Midbrain (tissue), 1 donor: ENCODE measurements at places on chromosomes 1 and 21.

- no peak for DNase-seq
Measured at GRCh38 chr21:30211071-30211470, 4.8 kb downstream of the CLDN8 start.

DNA sequence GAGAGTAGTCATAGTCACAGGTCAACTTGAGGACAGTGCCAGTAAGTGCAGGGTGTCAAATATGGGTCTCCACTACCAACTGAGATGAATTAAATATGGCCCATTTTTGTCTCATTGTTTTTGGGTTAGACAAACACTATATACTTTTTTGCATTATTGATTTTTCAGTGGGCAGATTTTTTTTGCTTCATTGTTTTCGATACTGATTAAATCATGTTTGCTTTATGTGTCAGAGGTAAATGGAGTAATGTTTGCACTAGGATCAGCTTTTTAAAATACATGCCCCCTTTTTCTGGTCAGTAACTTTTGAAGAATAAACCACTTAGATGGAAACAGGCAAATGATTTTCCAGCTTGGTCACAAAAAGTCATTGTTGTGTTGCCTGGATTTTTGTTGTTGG is 199.0 kb downstream of the USH2A start:
- DNase-seq: no peak

DNA sequence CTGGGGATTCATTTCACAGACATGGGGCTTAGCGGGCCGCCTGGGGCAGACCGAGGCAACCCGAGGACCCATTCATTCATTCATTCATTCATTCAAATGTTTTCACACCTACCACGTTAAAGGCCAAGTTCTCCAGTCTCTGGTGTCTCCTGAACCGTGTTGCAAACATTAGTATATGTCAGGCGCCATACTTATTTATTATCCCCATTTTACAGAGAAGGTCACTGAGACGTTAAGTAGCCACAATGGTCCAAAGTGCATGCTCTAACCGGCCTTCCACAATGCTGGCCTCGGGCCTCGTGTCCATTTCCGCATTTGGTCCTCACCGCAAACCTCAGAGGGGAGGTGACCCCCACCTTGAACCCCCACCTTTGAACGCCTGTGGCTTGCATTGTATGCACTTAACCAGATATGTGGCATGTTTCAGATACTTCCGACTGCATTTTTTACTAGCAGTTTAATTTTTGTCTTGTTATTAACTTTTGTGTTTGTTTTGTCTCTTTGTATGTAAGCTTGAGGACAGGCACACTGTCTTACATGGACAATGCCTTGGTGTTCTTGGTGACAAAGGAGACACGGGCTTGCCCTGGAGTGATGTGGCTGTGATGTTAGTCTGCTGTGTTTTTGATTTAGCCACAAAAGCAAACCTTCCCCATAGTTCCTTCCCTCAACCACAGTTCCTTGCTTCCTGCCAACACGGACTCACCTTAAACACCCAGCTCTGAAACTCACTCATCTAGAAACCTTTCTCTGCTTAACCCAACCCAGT is 1.2 kb upstream of the IFFO2 start:
- DNase-seq: no peak

DNA sequence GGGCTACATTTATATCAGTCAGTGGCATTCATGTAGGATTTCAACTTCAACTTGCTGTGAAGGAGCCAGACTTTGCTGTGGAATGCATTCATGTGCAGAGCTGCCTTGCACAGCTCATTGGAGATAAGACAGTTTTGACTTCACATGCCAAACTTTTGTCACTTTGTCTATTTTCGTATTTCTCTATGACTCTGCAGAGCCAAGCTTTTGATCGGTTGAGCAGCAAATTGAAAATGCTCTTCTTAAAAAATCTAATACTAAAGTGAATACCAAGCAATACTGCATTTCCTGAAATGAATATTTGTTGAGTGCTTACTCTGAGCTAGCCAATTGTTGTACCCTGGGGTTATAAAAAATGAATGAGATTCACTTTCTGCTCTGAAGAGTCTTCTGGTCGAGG is 388.7 kb downstream of the ST6GALNAC3 start:
- no peak for DNase-seq

GRCh38 chr21:28714777-28715464 is 277.8 kb downstream of the LTN1 start:
- no peak for DNase-seq

GRCh38 chr1:214676747-214677146 is 73.8 kb downstream of the CENPF start:
- no peak for DNase-seq

- no peak for DNase-seq
Measured at GRCh38 chr1:30286241-30286987, 437.0 kb downstream of the MATN1 start.
